ENCODE measurements at places on chromosomes 12 and 14.

DNA sequence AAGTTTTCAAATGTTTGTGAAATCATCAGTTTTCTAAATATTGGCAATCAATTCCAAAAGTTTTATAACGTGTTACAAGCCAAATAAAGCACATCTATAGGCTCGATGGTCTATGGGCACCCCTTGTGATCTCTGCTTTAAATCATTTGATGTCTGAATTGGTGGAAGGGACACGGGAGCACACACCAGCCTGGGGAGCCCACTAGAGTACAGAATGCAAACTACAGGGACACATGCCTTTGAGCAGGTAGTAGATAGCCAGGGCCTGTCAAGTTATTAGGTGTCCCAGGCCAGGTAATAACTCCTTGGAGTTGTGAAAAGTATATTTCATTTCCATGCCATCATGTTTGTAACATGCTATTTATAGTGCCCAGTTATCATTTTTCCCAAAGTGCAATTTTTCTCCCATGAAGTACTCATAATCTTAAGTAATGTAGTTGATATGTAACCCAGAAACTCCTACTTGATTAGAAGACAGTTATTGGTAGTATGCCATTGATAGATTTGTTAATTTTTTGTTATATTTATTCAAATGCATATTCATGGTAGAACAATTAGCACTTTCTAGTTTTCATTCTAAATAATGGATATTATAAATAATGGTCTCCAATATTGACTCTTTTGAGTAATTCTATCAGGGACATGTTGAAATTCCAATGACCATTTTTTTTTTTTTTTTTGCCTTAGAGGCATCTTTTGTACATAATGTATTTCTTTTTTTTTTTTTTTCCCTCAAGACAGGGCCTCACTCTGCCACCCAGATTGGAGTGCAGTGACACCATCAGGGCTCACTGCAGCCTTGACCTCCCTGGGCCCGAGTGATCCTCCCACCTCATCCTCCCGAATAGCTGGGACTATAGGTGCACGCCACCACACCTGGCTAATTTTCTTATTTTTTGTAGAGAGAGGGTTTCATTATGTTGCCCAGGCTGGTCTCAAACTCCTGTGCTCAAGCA is 96.9 kb upstream of the FGD4 start:
- DNase-seq = no peak

GRCh38 chr14:37988472-37988871 is 219.2 kb upstream of the SSTR1 start:
- DNase-seq = no peak

GRCh38 chr14:50786751-50787464 is 44.1 kb downstream of the NIN start:
- no peak for DNase-seq

DNA sequence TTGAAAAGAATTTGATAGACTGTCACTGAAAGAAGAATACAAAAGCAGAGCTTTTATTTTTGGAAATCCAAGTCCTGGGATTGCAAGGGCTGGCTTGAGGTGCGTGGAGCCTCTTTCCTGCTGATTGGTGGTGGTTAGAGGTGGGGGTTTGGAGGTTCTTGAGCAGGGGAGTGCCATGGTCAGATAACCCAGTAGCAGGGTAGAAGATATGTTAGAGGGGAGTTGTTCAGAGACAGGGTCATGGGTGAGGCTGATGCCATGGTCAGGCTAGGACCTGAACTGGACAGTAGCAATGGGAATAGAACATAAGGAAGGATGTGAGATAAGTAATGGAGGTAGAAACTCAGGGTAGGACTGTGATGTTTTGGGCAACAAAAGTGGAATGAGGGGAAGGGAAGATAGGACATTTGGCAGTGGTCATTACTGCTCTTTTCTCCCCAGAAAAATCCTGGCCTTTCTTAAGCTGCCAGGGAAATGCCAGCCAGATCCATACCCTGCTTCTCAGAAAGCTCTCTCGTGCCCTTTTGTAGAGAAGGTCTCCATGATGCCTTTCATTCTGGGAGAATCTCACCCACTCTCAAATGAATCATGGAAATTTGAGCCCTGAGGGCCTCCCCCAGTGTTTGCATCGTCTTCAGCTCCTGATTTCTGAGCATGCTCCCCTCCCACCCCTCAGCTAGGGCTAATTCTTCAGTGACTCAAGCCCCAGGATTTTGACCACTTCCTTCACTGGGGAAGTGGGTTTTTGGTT is 9.5 kb downstream of the EMP1 start:
- no peak for DNase-seq

- DNase-seq = no peak
Observed at GRCh38 chr14:50344876-50345563, 32.9 kb downstream of the DMAC2L start.

GRCh38 chr12:58504143-58504938 is 416.0 kb downstream of the LRIG3 start:
- no peak for DNase-seq

DNA sequence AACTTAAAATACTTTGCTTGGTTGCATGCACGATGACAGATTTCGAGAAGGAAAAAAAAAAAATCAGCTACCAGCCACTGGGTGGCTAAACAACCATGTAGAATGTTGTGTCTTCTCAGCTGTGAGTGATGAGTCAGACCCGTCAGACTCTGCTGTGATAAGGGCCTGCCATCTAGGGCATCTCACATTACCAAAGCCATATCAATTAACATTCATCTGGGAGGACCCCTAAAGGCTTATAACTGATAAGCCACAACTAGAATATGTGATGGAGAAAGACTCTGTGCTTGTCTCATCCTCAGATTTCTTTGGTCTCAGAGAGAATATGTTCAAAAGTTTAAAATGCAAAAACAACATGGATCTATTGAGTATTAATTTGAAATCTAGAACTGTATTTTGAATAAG is 111.5 kb downstream of the PAX9 start:
- no peak for DNase-seq

- peak; percentile 88 for DNase-seq
Observed at GRCh38 chr12:124369055-124369826, 74.3 kb downstream of the RFLNA start.

- DNase-seq = no peak
Observed at GRCh38 chr14:32306549-32306948, 22.5 kb upstream of the AKAP6 start.

- DNase-seq = no peak
Observed at GRCh38 chr14:50865391-50866076, 6.3 kb upstream of the ABHD12B start.

DNA sequence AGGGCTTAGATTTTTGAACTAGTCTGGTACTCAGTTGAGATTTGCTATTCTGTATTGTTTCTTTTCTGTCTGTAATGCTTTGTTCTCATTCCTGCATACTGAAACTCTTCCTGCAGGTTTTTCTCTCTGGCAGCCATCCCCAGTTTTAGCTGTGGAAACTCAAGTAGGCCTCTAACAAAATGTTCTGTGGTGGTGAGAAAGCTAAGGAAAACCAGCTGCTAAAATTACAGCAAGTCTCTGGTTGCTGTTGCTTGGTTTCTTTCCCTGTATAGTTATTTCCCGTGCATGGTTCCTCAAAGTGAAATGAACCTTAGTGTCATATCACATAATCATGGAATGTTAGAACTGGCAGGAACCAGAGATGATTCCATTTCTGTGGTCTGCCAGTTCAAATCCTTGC is 442.5 kb downstream of the NRXN3 start:
- no peak for DNase-seq

DNA sequence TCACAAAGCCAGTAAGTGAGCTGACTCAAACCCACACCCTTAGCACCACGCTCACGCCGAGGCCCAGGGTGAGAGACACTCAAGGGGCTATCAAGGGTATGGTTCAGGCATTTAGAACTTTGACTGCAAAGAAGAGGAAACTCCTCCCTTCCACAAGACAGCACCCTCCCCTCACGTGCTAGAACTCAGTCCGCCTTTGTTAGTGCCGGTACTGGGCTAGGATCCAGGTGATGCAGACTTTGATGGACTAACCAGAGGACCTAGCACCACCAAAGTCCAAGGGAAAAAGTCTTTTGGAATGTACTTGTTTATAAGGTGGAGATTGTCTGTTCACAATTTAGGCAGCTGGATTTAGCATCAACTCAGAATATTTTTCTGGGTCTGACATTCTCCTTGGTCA is 33.7 kb downstream of the VWF start:
- peak; percentile 63 for DNase-seq

GRCh38 chr12:116667752-116668151 is 70.1 kb downstream of the SPRING1 start:
- DNase-seq = no peak

DNA sequence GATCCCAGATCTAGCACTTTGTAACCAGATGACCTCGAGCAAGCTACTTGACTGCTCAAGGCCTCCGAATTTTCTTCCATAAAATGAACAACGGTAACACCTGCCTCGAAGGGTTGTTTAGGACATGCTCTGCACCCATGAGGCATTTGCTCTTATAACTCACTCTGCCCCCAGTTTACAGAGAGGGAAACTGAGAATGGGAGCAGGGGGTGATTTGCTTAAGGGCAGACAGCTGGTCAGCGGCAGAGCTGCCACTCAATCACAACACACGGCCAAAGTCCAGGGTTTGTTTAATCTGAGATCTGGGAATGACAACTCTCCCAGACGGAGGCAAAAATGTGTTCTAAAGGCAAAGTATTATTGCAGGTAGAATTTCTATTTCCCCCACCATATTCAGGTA is 156.3 kb downstream of the RIMBP2 start:
- DNase-seq = no peak

DNA sequence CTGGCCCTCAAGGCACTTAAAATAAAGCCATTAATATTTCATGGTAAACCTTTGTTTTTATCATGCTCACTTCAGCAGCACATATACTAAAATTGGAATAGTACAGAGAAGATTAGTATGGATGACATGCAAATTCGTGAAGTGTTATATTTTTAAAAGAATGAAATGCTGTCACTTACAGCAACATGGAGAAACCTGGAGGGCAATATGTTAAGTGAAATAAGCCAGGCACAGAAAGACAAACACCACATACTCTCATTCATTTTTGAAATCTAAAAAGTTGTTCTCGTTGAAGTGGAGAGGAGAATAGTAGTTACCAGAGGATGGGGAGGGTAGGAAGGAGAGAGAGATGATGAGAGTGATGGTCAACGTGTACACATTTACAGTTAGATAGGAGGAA is 45.4 kb upstream of the ATP2B1 start:
- DNase-seq = no peak

GRCh38 chr14:101481557-101481956 is 79.7 kb upstream of the DIO3 start:
- DNase-seq = peak; percentile 14

GRCh38 chr12:46965880-46966279 is 113.5 kb upstream of the PCED1B start:
- no peak for DNase-seq

GRCh38 chr14:85417396-85417795 is 112.5 kb upstream of the FLRT2 start:
- DNase-seq = no peak
